ENCODE measurements at places on chromosomes 16 and 17.

- DNase-seq = no peak
Observed at GRCh38 chr17:15931394-15931793, 13.5 kb upstream of the ADORA2B start.

DNA sequence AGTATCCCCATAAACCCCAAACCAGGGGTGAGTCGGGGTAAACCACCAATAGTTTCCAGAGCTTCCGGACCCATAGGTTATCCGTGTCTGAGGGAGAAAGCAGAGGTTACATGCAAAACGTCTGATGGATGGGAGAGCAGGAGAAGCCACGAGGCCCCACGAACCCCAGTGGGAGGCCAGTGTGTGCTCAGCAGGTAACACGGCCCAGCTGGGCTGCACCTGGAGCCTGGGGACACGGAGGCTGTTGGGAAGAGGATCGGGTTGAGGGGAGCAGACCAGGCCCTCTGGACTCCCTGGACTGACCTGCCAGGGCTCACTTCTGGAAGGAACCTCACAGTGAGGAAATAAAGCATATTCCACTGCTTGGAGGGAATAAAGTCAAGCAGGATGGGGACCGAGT lies 78.1 kb downstream of the SEC14L1 start:
- no peak for DNase-seq

- no peak for DNase-seq
Observed at GRCh38 chr17:3688027-3688553, 7.9 kb downstream of the P2RX5 start.

DNA sequence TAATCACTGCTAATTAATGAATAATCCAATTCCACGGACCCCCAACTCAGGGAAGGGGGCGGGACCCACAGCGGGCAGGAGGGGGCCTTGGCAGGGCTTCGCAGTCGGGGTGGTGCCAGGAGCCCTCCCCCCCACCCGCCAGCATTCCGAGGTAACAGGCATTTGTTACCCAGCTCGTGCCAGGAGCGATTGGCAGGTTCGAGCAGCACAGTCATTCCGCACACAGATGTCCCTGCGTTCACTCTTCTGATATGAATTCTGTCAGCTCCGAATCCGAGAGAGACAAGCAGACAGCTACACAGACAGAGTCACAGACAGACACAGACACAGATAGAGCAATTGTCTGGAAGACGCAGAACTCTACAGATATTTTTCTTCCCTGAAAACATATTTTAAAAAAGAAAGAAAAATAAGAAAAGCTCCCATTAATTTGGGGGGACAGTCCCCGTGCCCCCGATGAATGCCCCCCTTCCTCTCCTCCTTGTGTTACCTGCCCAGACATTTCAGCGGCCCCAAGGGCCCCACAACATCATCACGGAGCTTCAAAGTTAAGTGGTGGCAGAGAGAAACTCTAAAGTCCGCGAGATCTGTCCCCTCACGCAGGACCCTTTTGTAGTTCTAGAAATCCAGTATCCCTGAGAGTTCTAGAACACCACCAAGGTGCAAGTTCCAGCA lies 10.2 kb downstream of the NEUROD2 start:
- DNase-seq = no peak

DNA sequence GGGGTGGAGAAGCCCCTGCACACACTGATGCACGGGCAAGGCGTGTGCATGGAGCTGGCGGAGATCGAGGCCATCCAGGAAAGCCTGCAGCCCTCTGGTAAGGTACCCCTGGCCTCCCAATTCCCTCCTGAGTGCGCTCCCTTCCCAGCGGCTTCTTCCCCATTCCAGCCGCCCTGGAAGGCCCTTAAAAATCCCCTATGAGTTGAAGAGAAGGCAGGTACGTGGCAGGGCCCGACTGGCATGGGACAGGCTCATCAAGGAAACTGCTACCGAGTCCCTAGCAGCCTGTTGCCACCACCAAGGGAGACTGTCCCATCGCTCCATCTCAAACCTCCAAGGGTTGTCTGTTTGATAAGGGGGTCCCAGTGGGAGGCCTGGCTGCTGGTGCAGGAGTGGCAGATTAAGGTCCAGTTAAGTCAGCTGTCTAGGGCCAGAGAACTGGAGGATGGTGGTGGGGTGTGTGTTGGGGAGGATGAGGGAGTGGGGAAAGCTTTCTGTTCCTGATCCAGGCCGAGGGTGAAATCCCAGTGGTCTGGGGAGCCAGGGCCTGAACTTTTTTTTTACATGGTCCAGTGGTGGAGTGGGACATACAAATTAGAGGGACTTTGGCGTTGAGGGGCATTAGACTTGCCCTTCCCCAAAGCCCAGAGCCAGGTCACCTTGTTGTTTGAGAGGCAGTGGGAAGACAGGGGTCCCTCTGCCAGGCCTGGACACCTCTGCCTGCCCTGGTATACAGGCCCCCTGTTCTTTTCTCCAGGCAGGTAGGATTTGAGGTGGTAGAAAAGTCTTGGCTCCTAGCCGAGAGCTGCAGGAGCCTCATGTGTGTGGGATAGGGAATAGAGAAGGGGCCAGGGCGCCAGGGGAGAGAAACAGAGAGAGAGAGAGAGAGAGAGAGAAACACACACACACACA lies 994 bp downstream of the IGFBP4 start:
- DNase-seq = no peak

DNA sequence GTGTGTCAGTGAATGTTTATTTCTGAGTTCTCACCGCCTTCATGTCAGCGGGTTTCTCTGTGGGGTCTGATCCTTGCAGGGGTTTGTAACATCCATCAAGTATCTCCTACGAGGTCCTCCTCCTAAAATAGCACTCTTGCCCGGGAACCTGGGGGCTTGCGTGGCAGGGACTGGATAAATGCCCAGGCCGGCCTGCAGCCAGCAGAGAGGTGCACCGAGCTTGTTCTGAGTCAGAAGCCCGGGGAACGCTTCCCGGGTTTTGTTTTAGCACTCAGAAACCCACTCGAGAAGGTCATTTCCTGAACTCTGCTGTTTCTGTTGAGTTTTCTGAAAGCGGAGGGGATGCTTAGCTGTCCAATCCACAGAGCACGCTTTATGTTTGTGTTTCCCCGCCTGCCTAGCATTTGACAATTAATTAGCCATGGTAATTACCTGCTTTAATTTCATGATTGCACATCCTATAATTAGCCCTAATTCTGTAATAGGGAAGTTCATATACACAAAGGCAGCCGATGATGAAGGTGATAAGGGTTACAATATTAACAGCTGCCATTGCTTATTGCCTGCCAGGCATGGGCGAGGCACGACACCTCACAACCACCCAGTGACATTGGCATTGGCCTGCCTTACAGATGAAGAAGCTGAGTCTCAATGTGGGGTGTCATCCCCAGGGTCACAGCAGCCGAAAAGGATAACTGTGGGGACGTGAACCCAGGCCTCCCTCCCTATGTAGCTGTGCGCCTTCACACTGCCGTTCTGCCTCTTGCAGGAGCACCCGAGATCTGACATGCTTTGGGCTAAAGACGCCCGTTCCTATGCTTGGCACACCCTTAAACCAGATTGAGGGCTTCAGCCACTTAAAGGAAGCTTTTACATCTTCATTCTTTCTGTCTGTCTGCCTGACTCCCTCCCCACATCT lies 333.1 kb downstream of the CPPED1 start:
- DNase-seq = no peak

DNA sequence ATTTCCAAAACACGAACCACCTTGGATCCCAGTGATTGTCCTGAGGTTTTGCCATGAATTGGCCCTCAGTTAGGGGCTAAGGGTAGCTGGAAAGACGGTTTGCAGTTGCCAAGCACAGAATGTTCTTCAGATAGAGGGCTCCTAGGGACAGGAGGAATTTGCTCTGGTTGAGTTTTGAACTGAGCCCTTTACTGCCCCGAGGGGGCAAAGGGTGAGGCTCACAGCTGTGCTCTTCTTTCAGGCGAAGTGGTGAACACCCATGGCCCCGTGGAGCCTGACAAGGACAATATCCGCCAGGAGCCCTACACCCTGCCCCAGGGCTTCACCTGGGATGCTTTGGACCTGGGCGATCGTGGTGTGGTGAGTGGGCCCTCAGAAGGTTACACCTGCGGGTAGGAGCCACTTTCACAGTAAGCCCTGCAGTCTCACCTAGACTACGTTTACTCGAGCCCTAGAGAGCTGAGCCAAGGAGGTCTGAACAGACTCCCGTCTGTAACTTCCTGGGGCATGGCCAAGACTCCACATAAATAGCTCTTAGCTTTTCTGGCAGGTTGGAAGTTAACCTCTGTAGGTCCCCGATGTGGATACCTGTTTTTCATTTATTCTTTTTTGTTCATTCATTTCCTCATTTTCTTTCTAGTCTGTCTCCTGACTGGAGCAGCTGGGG lies 32.5 kb downstream of the NMT1 start:
- DNase-seq = no peak

GRCh38 chr17:66372182-66372581 lies 69.8 kb downstream of the PRKCA start:
- DNase-seq = no peak

GRCh38 chr17:48952904-48953303 lies 8.3 kb upstream of the SNF8 start:
- DNase-seq = no peak

DNA sequence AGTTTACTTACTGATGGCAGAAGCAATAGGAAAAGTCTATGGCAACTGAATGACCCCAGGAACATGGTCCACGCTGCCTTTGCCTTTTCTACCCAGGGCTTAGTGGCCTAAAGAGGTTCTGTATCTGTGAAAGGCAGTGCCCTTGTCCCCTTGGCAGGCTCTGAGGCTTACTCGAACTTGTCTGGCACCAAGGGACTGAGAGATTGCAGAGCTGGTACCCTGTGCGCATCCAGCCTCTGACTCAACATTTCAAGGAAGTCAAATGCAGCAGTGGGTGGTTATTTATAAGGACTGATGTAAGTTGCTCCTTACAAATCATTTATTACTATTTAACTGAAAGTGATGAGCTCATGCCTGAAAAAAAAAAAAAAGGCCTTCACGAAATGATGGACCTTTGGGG lies 299.9 kb upstream of the MYOCD start:
- no peak for DNase-seq

- DNase-seq = no peak
Observed at GRCh38 chr16:65384441-65384840, 262.6 kb upstream of the CDH11 start.

DNA sequence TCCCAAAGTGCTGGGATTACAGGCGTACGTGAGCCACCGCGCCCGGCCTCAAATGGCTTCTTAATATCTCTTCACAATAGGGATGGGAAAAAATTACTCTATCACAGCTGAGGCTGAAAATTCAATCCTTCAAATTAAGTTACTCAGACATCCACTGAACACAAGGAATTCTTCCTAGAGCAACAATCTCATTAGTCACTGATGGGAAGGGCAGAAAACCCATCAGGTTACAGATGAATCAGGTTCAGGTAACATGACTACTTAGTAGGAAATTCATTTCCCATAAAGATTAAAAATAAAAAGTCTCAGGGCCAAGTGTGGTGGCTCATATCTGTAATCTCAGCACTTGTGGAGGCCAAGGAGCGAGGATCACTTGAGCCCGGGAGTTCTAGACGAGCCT lies 42.5 kb upstream of the ABR start:
- no peak for DNase-seq

GRCh38 chr17:72104863-72105234 lies 16.0 kb upstream of the SOX9 start:
- DNase-seq = no peak

- no peak for DNase-seq
Observed at GRCh38 chr17:71145486-71145885, 975.3 kb upstream of the SOX9 start.

GRCh38 chr17:50768346-50768761 lies 1.0 kb upstream of the ANKRD40CL start:
- no peak for DNase-seq

GRCh38 chr17:21455761-21456160 lies 79.6 kb downstream of the KCNJ12 start:
- DNase-seq = no peak

- no peak for DNase-seq
Observed at GRCh38 chr16:78220571-78220970, 121.1 kb downstream of the WWOX start.

- no peak for DNase-seq
Observed at GRCh38 chr16:72092832-72093447, 480 bp downstream of the TXNL4B start.

DNA sequence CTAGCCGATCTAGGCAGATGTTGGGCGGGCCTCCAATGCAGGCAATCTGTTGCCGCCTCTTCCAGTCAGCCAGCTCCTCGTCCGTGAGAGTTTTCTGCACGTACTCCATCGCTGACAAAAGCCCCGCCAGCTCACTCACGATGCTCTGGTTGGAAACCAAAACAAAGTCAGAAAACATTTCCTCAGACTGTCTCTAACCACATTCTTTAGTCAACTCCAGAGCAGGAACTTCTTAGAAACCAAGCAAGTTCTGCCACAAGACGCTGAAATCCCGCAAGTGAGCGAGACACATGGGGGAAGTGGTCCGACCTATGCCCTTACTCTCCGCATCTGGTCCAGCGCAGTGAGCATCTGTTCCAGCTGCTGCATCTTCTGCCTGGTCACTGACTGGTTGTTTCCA lies 49.1 kb downstream of the STAT5A start:
- no peak for DNase-seq

DNA sequence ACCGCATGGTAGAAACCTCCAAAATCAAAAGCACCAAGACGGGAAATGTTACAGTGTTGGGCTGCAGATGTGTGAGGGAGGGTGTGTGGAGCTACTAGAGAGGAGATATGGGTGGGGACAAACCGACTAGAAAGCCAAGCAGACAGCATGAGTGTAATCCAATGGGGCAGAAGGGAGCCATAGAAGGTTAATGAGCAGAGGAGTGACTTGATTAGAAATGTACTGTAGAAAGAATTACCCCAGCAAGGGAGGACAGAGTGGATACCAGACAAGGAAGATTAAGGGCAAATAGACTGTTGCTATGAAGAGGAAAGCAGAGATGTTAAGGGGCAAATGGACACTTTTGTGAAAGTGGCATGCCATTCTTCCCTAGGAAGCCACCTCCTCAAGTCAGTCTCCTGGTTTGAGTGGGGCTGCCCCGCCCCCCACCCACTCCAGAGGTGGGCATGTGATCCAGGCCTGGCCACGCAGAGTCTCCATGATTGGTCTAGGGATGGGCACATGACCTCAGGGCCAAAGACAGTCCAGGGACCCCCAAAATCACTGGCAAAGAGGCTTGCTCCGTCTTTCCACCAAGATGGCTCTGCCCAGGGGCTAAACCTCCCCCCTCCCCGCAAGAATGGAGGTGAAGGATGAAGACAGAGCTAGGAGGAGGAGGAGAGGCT lies 4.3 kb downstream of the COTL1 start:
- DNase-seq = no peak

DNA sequence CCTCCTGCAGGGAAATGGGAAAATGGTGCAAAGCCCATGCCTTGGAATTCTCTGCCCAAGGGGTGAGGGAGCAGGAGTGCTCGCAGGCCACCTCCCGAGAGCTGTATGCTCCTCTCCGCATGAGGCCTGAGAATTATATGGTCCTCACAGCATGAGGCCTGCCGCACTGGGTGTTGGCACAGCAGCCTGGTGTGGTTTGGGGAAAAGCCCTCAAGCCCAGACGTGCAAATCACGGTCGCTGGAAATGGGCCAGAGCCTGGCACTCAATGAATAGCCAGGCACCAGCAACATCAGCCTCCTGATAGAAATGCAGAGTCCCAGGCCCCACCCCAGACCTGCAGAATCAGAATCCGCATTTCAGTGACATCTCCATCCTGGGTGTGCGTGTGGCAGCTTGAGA lies 156.4 kb upstream of the FOXF1 start:
- DNase-seq = no peak

GRCh38 chr17:6525141-6525540 lies 31.2 kb downstream of the PITPNM3 start:
- DNase-seq = no peak
